ENCODE measurements at places on chromosomes 7 and 10. TPM values are rescaled to one million over a fixed set of nuclear protein-coding genes. Genes with fewer than 3 reads are reported as not detected.

The GPC2 gene
- total RNA-seq, result 3.2 TPM

The MUC3A gene
- not detected for total RNA-seq

The CDC14C gene
- not detected for total RNA-seq

The HGF gene
- 2.0 TPM for total RNA-seq

The RARRES2 gene
- not detected for total RNA-seq

The DPYSL4 gene
- total RNA-seq, result 42.2 TPM

The PRLHR gene
- not detected for total RNA-seq

The IFIT1B gene
- total RNA-seq, result not detected

The RNF133 gene
- total RNA-seq, result 0.70 TPM

The FKBP9 gene
- total RNA-seq, result 196 TPM

The C10orf53 gene
- not detected for total RNA-seq

The HYAL4 gene
- not detected for total RNA-seq

The SPDYE8 gene
- not detected for total RNA-seq

- DNase-seq, result no peak
Observed at GRCh38 chr10:123945325-123945920, 53.8 kb upstream of the CPXM2 start.

DNA sequence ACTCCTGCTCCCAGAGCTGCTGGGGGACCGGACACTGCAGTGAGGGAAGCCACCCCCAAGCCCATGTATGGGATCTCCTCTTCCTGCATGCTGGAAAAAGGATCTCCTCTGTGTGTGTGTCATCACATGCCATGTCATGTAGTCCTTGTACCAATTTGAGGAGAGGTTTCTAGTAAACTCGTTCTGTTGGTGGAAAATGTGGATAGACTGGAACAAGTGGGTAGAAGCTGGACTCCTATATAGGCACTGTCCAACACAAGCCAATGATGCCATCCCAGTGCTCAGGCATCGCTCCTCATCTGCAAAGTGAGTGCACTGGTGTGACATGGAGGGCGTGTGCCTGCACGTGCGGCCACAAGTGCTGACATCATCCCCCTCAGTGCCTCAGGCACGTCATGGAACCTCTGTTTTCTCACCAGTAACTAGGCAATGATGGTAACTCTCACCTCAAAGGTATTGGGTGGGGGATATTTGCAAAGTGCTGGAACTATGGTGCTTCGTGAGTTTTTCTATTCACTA, 19.3 kb downstream of the MYO1G start:
- no peak for DNase-seq

DNA sequence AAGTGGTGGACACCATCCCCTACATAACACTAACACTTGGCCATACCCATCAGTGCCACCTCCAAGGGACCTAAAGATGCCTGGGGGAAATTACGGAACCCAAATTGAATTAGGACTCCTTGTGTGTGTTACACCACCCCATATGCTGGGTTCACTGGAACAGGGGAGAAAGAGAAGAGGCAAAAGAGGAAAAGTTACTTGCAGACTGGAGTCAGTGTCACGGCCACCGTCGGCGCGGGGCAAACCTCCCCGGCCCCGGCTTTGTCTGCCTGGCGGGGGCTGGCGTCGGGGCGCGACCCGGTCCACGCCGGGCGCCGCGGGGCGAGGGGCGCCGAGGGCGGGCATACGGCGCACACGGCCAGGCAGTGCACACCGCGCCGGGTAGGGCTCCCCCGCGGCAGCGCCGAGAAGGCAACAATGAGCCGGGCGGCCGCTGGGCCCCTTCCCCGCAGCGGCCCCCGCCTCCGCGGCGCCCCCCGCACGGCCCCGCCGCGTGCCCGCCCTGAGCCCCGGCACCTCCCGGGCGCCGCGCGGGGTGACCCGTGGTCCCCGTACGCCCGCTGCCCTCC, 171.1 kb downstream of the FAM107B start:
- no peak for DNase-seq

GRCh38 chr7:18590241-18590640, 94.7 kb downstream of the HDAC9 start:
- DNase-seq, result no peak

- no peak for DNase-seq
Observed at GRCh38 chr7:157909370-157909769, 572.6 kb downstream of the DNAJB6 start.

GRCh38 chr10:30988831-30989435, 42.7 kb downstream of the ZNF438 start:
- no peak for DNase-seq

GRCh38 chr10:1173091-1173490, 116.9 kb downstream of the WDR37 start:
- no peak for DNase-seq

- no peak for DNase-seq
Observed at GRCh38 chr7:44215531-44215930, 14.8 kb downstream of the YKT6 start.

DNA sequence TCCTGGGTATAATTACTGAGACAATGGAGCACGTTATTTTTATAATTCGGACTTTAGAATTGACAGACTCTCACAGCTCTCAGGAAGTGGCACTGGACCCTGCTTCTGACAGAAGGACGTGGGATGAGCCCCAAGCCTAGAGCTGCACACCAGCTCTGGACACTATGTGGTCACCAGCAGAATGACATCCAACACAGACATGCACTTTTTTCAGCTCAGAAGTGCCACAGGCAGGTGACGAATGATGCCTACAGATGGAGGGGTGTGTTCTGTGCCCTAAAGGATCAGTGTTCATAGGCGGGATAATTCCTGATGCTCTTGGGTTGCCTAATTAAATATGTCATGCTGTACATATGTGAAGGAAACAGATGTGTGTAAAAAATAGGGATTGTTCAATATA, 87.9 kb downstream of the VIPR2 start:
- DNase-seq, result no peak

DNA sequence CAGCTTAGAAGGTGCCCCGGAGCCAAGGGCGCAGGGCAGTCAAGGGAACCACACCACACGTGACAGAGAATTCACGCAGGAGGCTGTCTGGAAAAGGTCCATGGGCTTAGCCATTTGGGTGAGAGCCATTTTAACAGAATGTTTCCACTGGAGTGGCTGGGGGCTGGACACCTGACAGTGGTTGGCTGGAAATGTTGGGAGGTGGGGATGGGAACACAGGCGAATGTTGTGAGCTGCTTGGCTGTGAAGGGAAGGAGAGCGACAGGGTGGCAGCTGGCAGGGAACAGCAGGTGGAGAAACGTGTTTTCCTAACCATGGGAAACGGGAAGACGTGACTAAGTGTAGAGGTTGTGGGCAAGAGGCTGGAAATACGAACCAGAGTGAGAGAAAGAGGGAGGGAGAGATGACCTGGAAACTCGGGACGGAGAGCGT, 100.5 kb upstream of the ZNF32 start:
- no peak for DNase-seq

DNA sequence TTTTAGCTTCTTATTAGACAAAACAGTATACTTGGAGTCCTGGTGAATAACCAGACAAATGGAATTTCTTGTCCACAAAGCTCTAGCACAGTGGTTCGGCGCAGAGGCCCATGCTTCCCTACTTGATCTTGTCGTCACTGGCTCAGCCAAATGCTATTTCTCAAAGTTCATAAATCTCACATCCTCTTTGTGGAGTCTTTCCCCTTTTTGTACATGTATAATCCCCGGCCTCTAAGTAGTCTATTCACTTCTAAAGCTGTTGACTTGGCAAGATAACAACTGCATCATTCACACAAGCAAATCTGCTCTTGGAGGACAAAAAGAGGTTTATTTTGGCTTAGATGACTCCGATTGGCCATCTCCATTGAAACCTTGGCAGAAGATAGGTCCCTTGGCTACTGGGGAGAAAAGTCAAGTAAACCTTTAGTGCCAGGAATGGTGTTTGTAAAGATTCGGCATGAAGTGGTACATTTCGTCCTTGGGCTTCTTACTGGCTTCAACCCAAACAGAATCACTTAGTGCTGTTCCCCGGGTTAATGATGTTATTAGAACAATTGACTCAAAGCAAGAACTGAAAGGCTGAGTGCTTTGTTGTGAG, 5.1 kb upstream of the AKR1E2 start:
- no peak for DNase-seq

DNA sequence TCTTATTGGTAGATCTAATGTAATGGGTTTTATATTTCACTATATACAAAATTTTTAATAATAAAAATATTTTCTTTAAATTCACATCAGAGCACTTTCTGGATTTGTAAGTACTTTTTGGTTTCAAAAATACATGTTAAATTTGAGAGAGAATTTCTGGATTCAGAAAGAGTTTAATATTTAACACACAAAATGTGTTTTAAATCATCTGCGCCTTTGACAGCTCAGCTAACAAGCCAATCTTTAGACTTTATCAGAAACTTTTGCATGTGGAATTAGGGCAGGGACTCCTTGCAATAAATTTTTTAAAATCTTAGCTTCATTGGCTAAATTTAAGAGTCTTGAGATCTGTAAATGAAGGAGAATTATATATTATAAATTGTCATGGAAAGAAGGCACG, 32.7 kb upstream of the RHOBTB1 start:
- no peak for DNase-seq

DNA sequence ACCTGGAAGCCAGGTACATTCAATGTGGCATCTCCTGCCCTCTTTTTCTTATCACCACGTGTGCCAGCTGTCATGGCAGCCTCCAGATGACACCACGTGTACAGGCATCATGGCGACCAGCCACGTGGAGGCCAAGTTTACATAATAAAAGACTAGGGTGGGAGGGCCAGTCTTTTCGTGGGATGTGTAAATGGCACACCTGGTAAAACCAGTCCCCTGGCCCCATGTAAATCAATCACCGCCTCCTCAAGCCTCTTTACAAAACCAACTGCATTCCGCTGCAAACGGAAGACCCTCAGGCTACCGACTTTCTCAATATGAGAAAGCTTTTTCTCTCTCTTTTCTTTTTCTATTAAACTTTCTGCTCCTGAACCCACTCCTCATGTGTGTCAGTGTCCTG, 65.1 kb upstream of the PHF14 start:
- no peak for DNase-seq

DNA sequence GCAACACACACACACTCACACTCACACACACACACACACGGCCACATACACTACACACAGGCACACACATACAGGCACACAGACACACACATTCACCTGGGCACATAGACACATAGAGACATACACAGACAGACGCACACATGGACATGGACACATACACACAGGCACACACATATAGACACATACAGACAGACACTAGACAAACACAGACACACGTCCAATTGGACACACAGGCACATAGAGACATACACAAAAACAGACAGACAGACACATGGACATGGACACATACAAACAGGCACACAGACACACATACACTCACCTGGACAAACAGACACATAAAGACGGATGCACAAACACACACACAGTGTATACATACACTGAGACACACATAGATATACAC, 21.7 kb upstream of the ACTR3B start:
- no peak for DNase-seq

- DNase-seq, result no peak
Observed at GRCh38 chr10:11447586-11447985, 163.9 kb downstream of the USP6NL start.

- no peak for DNase-seq
Observed at GRCh38 chr10:117534321-117535297, 7.9 kb upstream of the EMX2 start.

GRCh38 chr10:101071885-101072433, 10.2 kb downstream of the KAZALD1 start:
- DNase-seq, result no peak

DNA sequence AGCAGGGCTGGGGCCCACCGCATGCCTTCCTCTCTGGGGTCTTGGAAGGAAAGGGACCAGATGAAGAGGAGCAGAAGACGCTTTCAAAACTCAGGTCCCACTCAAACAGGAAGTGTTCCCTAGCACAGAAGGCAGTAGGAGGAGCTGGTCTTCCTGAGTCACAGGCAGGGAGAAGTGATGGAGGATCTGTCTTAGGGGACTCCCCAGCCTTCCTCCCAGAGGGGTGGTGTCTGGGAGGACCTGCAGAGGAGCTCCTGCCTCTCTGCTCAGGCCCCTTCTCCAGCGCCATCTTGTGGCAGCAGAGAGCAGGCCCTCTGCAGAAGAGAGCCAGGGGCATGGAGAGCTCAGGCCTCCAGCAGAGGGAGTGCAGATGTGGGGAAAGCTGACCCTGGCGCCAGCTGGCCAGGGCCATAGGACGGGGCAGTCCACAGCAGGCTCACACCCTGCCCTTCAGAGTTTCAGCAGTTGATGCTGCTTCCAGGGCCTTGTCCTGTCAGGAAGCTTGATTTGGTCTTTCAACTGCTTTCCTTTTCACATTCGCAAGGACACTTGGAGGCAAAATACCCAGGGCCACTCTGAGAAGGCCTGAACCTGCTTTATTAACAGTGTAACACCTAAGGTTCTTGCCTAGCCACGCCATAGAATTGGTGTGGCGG, 62.2 kb upstream of the TARP start:
- peak; percentile 33 for DNase-seq

- no peak for DNase-seq
Observed at GRCh38 chr7:133135451-133135850, 53.6 kb upstream of the CHCHD3 start.

DNA sequence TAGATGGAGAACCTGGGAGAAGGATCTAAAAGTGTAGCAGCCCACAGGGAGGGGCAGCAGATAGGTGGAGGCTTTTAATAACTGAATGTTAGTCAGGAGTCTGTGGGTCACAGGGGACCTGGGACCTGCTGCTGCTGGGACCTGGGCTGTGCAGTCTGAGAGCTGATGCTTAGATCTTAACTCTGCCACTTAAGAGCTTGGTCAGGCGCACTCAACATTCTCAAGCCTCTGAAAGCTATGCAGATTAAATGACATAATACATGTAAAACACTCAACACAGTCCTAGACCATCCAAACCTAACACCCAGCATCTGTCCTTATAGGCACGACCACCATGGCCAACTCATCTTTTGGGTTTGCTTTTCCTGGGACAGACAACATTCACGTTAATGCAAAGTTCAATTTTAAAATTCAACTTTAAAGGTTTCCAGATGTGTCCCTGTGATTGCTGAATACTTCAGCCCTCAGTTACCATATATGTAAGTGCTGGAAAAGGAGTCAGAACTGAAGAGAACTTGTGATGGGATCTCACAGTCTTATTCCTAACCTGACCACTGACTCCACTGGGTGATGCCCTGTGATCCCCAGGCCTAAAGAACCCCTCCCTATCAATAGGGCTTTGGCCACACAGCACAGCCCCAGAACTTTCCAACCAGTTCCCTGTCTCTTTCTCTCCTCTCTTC, 321.0 kb downstream of the PLXNA4 start:
- no peak for DNase-seq

- no peak for DNase-seq
Observed at GRCh38 chr10:77297393-77297739, 340.2 kb downstream of the KCNMA1 start.

DNA sequence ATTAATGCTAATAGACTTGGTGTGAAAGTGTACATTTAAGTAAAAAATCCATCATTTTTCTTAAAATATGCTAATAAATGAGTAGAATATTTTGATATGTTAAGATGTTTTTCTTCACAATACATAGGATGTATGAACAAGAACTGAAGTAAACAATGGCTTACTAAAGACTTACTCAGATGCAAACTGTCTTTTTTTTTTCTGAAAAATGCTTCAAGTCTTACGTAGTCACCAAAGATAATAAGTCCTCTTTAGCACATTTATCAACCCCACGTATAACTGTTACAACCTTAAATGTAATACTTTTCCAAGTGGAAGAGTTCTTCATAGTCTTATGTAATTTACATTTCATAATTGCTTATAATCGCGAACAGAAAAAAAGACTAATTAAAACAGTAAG, 54.8 kb downstream of the MDFIC start:
- DNase-seq, result no peak

- DNase-seq, result no peak
Observed at GRCh38 chr10:18713077-18713476, 53.8 kb downstream of the ARL5B start.

GRCh38 chr10:62620491-62620890, 184.0 kb upstream of the ADO start:
- DNase-seq, result no peak

- DNase-seq, result no peak
Observed at GRCh38 chr7:5482020-5482498, 58.4 kb upstream of the TNRC18 start.
